ENCODE measurements at places on chromosomes 2 and 18. TPM values are rescaled to one million over a fixed set of nuclear protein-coding genes. Genes with fewer than 3 reads are reported as not detected.

The IL36A gene
- not detected for total RNA-seq

The MYO5B gene
- 17.1 TPM for total RNA-seq

The RAB6C gene
- not detected for total RNA-seq

The KCNG3 gene
- total RNA-seq: 0.06 TPM

The CNDP1 gene
- total RNA-seq: 23.6 TPM

Measured in right lobe of liver (tissue), 6 donors.